Left renal cortex interstitium (tissue), 4 donors: ENCODE measurements at places on chromosomes 6 and 20. TPM values are rescaled to one million over a fixed set of nuclear protein-coding genes. Genes with fewer than 3 reads are reported as not detected.

DNA sequence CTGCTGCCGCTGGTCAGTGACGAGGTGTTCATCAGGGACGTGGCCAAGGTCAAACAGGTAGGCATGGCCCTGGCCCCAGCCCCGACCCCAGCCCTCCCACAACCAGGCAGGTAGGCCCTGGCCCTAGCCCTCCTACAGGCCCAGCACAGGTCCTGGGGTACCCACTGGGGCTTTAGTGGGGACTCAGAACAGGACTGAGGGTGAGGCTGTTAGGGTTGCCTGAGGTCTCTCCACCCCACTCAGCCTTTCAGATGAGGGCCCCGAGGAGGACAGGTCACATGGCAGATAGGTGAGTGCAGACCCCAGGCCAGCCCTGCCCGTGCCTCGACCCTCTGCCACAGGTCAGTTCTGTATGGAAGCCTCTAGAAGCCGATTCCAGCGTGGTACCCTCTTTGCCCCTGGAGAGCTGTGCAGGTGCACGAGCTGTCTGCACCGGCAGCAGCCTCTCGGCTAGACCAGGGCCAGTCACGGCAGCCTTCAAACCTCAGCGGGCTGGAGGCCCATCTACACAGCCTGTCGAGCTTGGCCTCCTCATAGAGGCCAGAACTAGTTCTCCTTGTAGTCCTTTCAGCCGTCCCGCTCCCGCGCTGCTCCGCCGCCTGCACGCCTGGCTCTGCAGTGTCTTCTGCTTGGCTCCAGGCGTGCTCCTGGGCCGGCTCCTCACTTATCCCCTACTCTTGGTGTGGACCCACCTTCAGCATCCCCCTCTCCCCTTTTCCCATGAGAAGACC lies 35.5 kb downstream of the PYGB start:
- DNase-seq = no peak

- no peak for DNase-seq
Measured at GRCh38 chr20:25039697-25040437, 18.1 kb downstream of the ACSS1 start.

DNA sequence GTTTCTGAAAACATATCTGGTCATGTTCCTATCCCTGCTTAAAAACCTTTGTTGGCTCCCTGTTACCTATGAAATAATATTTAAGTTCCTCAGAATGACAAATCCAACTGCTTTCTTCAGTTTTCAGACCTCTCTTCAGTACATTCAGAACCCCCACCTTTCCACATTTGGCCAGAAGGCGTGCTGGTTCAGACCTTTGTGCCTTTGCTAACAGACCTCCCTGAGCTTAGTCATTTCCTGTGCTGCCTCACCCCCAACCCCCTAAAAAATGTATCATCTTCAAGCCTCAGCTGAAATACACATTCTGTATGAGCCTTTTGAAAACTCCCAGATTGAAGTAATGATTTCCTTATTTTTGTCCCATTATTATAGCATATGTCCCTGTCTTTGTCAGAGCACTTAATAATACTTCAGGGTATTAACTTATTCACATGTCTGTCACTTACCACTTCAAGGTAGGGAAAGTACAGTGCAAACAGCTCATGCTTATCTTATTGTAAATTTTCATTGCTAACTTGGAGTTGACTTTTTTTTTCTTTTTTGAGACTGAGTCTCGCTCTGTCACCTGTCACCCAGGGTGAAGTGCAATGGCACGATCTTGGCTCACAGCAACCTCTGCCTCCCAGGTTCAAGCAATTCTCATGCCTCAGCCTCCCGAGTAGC lies 19.7 kb downstream of the FAM217A start:
- DNase-seq = no peak

DNA sequence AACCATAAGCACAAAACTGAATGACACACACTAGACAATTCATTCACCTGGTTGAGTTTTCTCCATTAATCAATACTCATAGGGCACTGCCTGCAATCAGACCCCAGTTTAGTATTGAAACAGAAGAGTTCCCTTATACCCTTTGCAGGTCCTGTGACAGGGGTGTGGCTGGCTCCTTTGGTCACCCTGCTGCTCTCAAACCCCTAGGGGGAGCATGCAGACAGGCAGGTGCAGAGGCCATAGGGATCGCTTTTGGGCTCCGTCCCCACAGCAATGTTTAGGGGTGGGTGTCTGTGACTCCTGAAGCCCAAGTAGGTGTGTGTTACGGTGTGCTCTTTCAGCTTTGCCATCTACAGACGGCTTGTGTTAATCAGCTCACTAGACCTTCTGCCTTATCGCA lies 210.4 kb downstream of the CENPW start:
- no peak for DNase-seq

- no peak for DNase-seq
Measured at GRCh38 chr6:131167773-131168172, 32.5 kb downstream of the AKAP7 start.

DNA sequence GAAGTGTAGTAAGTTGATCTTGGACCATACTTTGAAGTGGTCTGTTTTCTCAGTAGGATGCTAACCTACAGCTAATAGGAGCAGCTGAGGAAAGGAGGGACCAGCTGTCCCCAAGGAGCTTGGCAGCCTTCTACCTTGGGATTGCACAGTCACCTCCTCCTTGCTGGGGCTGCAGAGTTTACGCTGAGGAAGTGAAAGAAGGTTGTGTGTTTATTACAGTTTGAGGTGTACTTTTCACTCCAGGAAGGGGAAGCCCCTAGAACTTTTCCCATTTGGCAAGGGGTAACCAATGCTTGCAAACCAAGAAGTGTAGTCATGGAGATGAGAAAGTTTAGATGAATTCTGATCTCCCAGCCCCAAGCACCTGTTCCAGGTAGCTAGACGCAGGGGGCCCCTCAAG lies 58.8 kb downstream of the BMP6 start:
- DNase-seq = no peak

- DNase-seq = no peak
Measured at GRCh38 chr20:24318569-24319352, 150.7 kb upstream of the SYNDIG1 start.

DNA sequence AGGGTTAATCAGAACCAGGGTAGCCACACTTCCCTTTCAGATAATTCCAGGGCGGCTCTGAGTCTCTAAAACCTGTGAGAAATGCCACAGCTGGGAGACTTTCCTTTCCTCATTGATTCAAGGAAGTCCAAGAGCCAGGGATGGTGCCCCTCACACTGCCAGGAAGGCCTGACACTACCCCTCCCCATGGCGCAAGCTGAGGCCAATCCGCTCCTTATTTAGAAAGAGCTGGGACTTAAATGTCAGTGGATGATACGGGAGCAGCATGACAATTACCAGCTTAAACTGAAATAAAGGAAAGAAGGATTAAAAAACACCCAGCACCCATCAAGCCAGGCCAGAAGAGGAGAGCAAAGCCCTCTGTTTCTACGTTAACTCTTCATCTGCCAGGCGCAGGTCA lies 244.4 kb downstream of the LRFN2 start:
- DNase-seq = no peak

GRCh38 chr6:90471263-90471662 lies 115.6 kb downstream of the MAP3K7 start:
- DNase-seq = no peak

Gene PBOV1
- polyA plus RNA-seq = not detected

Gene SUMO4
- 1.8 TPM for polyA plus RNA-seq

Gene HAO1
- polyA plus RNA-seq = 0.06 TPM

Gene GPX5
- not detected for polyA plus RNA-seq

Gene EPHA7
- 38.6 TPM for polyA plus RNA-seq

Gene SCGN
- polyA plus RNA-seq = 0.27 TPM

Gene KCNK5
- polyA plus RNA-seq = 13.0 TPM
